Endothelial cell (in vitro differentiated cells): ENCODE measurements at places on chromosomes 6 and 20. TPM values are rescaled to one million over a fixed set of nuclear protein-coding genes. Genes with fewer than 3 reads are reported as not detected.

GPR63 gene
- 1.5 TPM for total RNA-seq

DNA sequence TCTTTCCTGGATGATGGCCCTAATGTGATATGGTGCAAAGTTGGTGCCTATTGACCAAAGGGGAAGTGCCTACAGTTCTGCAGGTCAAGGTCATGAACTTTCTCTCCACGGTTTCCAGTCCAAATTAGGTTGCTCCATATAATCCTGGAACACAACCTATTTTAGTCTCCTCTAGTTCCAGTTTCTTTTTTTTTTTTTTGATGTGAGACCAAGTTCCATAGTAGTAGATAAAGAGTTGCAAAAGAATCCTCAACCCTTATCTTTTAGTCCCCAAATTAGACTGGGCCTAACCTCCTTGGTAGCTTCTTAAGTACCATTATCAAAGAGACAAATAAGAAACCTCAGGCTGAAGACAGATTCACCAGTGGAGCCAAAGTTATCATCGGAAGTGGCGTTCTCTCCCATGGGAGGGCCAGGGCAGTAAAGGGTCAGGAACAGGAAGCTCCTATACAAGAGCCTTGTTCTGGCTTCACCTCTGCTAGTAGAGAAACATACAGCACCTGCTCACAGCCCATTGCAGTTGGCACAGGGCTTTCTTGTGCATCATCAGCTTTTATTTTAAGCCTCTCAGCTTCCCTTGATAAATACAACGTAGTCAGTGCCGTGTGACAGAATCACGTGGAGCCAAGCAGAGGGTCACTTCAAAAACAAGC is 132.2 kb upstream of the RREB1 start:
- H3K4me1 ChIP-seq, result peaks cover 7% of the 10 kb centered on the region
- H3K36me3 ChIP-seq, result no peaks in the 10 kb centered on the region
- H3K27ac ChIP-seq, result no peak overlapping the region
- no peak for DNase-seq
- H3K4me3 ChIP-seq, result no peak overlapping the region

GRCh38 chr6:119758385-119758784 is 408.8 kb upstream of the MAN1A1 start:
- H3K27me3 ChIP-seq, result peaks cover 2% of the 10 kb centered on the region
- no peak for DNase-seq
- H3K4me1 ChIP-seq, result no peaks in the 10 kb centered on the region
- no peak overlapping the region for H3K4me3 ChIP-seq
- H3K36me3 ChIP-seq, result no peaks in the 10 kb centered on the region

DNA sequence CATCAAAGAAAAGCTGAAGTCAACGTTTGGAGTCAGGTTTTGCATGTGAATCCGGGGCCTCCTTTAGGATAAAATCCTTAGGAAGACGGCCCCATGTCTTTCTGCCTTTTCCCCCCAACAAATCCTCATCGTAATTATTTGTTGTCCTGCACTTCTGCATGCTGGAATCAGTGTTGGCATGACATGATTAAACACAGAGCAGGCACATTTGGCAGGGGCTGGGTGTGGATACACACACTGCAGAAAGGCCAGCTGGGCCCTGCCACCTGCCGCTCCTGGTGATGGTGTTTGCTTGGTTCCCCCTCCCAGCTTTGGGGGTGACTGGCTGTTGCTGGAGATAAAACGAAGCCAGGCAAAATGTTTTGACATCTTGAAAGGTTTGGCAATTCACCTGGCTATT is 46.3 kb upstream of the FOXA2 start:
- no peak for DNase-seq
- H3K4me3 ChIP-seq, result no peak overlapping the region
- no peaks in the 10 kb centered on the region for H3K4me1 ChIP-seq
- H3K36me3 ChIP-seq, result no peaks in the 10 kb centered on the region
